Spinal cord (tissue), 10 donors: ENCODE measurements at places on chromosomes 4 and X. TPM values are rescaled to one million over a fixed set of nuclear protein-coding genes. Genes with fewer than 3 reads are reported as not detected.

- no peak for DNase-seq
These were observed 278.8 kb upstream of the GALNTL6 start for GRCh38 chr4:171534391-171534790.

Gene TRIM75
- not detected for polyA plus RNA-seq

Gene TRO
- 221 TPM for polyA plus RNA-seq

Gene LEF1
- polyA plus RNA-seq = 27.4 TPM

GRCh38 chr4:176262243-176262642 is 6.8 kb downstream of the ASB5 start:
- DNase-seq = no peak

Gene PAGE2B
- polyA plus RNA-seq = not detected

Gene CXCL6
- polyA plus RNA-seq = 1.5 TPM

Gene TENM3
- 41.2 TPM for polyA plus RNA-seq

DNA sequence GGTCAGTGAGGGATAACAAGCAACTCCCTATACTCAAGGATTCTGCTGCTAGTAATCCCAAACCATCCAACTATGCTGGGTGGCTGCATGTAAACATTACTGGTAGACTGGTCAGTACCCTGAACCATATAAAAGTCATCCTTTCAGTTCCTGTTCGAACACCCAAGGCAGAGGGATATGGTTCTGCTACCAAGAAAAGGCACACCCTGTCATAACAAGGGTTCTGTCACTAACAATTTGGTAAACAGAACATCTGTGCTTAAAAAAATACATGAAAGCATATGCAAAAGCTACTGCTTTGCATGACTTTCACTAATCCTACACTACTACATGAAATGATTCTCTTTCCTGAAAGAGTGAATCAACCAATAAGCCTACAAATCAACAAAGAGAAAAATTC is 76.8 kb upstream of the MCF2 start:
- DNase-seq = no peak

- peak; percentile 85 for DNase-seq
These were observed at the start of gene PDLIM3 for GRCh38 chr4:185534866-185535611. Gene PDLIM3, minus strand, starts transcription at chr4:185535507. Its CDS starts 73 bp downstream, at chr4:185535434.

DNA sequence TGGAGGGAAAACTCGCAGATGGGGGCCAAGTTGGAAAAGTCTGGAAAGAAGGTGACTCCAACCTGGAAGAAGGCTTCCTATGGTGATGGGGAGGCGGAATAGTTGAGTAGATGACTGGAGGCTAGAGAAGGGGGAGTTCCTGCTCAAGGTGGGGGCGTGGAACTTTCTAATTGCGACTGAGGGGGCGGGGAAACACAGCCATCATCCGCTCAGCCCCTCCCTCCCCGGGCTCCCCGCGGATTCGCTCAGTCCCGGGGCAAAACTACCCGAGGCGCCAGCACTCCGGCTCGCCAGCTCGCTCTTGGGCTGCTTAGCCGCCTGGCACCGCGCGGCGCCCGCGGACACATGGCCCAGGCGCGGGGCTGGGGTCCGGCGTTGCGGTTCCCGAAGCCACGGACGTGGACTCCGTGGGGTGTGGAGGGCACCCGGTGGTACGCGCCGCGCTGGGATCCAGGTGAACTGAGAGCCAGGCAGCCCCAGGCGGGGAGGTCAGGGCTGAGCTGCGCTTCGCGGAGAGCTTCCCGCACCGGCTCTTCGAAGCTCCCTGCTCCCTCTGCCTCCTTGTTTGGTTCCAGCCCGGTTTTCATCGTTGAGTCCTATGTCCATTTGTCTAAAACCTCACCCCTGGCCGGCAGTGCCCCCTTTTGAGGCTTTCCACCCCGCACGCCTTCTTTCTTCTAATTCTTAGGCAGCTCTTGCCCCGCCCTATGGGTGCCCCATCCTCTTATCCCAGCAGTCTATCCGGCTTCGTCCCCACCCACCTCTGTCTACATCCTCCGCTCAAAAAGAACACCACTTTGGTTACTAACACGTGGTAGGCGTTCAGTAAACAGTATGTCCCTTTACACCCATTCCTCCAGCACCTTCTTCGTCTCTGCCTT is 38.9 kb downstream of the STARD8 start:
- peak; percentile 25 for DNase-seq

GRCh38 chr4:61246034-61246433 is 45.9 kb downstream of the ADGRL3 start:
- DNase-seq = peak; percentile 30

- no peak for DNase-seq
These were observed 311.2 kb downstream of the BMPR1B start for GRCh38 chr4:95068818-95069478.

DNA sequence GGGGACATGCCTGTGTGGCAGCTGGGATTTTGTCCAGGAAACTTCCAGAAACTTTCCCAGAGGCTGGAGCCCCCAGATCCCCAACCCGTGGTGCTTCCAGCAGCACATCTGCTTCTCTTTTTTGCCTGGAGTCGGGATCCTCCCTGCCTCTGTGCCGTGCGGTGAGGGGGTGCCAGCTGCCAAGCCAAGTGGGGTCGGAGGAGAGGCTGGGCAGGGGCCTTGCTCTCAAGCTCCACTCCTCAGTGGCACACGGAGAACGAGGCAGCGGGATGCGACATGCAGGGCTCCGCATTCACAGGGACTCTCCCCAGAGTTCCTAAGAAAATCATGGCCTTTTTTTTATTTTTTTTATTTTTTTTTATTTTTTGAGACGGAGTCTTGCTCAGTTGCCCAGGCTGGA is 120.7 kb downstream of the PSAPL1 start:
- DNase-seq = no peak

GRCh38 chr4:59762344-59762743 is 1437.8 kb upstream of the ADGRL3 start:
- no peak for DNase-seq

- no peak for DNase-seq
These were observed 22.7 kb downstream of the JAKMIP1 start for GRCh38 chr4:6177587-6178197.

Gene PCDH10
- 80.9 TPM for polyA plus RNA-seq

DNA sequence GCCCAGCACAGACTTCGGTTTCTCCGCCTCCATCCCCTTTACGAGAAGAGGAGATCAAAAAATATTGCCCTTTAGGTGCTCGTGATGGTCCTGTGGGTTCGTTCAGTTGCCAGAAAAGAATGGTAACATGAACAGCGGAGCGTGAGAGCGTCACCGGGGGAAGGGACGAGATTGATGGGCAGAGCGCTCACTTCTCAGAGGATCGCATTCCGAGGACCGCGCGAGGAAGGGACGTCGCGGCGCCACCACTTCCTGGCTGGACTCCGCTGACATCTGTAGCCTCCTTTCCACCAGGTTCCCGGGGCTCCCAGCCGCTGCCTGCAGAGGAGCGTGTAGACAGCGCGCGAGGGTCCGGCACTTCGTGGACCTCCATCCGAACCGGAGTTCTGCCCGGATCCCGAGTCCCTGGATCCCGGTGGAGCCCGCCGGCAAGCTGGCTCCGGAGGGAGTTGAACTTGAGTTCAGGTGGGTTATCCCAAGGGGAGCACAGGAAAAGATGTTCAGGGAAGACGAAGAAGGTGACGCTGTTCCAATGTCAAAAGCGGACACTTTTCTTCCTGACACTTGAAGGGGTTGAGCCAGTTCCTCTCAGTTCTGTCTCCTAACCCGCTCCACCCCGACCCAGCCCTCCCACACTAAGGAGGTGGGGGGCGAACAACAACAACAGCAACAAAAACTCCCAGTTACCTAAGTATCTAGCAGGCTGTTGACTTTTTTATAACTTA is 484 bp downstream of the GALNTL6 start:
- DNase-seq = no peak

Gene TRPC5OS
- polyA plus RNA-seq = 0.17 TPM

GRCh38 chr4:108426493-108426892 is 193.9 kb upstream of the RPL34 start:
- no peak for DNase-seq

- no peak for DNase-seq
These were observed 32.0 kb upstream of the ANXA5 start for GRCh38 chr4:121728798-121729226.

- DNase-seq = no peak
These were observed 3.3 kb upstream of the SORCS2 start for GRCh38 chr4:7189066-7189465.
